Left colon (tissue), 2 donors: ENCODE measurements at places on chromosomes 3 and 15.

DNA sequence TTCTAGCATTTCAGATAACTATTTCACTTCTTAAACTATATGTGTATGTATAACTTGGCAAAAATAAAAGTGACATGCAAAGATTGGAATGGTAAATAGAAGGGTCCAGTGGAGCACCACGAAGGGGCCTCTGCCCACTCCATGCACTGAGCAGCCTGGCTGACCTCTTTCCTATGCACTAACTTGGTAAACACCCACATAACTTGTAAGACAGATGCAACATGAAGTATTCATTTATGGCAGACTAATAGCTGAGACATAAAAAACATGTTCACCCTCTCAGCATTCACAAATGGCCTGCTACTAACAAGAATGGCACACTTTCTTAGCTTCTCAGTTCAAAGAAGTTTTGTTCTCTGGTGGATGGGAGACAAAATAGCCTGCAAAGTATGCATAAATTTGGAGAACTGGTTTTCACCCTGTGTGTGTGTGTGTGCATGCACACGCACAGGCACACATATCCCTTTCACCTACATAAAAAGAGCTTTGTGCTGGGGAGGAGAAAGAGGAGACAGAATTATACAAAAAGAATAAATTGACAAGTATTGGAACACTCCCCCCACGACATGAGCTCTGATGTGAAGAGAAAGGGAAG lies 26.5 kb upstream of the RYK start:
- DNase-seq = no peak

GRCh38 chr3:32797776-32798175 lies 20.0 kb upstream of the TRIM71 start:
- DNase-seq = no peak

GRCh38 chr15:58171476-58172061 lies 33.4 kb downstream of the AQP9 start:
- no peak for DNase-seq

DNA sequence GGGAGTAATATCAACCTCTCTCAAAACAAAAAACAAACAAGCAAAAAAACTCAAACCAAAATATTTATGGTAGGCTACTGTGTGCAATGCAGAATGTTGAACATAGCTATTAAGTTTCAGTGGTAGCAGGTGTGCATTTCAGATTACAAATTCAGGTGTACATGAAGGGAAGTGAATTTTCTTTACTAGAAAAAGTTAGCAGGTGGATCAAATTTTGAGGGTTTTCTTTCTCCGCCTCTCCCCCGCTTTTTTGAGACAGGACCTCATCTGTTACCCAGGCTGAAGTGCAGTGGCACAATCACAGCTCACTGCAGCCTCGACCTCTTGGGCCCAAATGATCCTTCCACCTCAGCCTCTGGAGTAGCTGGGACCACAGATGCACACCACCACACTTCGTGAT lies 109.7 kb upstream of the GOLIM4 start:
- DNase-seq = no peak

- no peak for DNase-seq
Measured at GRCh38 chr3:195005251-195005620, 265.7 kb downstream of the XXYLT1 start.

- DNase-seq = no peak
Measured at GRCh38 chr15:87877114-87877810, 379.3 kb downstream of the NTRK3 start.

GRCh38 chr3:15387171-15387581 lies 40.2 kb downstream of the METTL6 start:
- no peak for DNase-seq

DNA sequence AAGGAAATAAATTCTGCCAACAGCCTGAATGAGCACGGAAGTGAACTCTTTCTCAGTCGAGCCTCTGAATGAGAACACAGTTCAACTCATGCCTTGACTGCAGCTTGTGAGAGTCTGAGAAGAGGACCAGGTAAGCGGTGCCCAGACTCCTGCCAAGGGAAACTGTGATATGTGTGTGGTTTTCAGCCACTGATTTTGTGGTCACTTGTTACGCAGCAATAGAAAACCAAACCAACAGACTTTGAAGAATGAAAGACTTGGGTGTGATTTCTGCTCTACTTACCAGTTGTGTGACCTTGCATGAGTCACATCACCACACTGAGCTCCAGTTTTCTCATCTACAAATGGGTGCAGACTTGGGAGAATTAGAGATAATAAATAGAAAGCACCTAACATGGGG lies 30.6 kb upstream of the FAM107A start:
- DNase-seq = no peak

DNA sequence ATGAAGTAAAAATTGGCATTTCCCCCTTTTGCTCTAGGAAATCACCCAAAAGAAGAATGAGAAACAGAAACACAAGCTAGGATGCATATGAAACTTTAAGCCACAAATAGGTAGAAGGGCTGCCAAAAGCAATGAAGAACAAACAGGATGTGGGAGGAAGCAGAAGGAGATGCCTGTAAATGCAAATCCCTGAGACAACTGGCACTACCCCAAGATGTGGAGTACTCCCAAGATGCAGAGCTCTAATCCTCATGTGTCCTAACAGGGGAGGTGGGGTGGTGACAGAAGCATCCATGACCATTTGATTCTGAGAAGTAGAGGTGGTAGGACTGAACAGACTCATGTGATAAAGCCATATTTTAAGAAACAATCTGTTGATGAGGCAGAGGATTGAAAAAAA lies 31.9 kb upstream of the ZNF280D start:
- DNase-seq = no peak

GRCh38 chr15:58929891-58930416 lies 3.5 kb downstream of the SLTM start:
- no peak for DNase-seq

DNA sequence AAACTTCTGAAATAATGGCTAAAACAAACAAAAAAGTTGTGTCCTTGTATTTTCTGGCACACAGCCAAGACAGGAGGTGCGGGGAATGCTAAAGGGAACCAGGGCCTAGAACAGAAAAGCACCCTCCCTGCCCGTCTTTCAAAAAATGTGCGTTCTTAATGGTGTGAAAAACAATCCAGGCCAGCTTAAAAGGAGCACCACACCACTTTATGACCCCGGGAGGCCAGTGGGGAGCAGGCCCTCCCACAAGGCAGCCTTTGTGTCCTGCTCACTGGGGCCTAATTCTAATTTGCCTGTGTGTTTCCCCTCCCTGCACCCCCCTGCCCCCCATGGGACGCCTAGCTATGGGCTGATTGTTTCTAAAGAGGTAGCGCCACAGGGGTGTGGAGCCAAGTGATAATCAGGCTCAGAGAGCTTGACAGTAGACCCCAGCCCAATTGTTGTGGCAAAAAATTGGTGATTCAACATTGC lies 181.4 kb downstream of the GREM1 start:
- DNase-seq = no peak

DNA sequence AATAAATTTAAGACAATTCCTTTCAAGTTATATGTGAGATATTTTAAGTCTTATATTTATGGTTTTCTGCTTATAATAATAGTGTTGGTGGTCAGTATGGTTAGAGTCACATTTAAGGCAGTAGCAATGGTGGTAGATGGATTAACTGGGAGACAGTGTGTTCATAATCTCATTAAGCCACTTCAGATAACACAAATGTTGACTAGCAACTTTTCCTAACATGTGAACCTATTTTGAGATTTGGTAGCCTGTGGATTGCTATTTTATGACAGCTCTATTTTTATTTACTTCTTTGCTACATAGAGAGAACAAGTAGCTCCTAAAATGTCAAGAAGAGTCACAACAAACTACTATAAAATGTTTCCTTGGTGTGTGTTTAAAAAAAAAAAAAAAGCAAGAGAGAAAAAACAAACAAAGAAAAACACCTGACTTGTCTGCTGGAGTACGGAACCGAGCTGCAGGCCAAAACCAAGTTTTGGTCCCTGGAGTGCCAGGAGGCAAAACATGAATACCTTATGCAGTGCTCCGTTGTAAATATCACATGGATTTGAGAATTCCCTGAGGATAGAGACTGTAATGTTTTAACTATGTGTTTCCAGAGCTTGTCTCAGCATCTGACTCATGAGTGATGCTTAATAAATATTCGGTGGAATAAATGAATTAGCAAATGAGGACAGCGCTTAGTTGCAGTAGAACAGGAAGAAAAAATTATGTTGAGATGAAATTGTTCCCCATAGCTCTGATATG lies 457.1 kb upstream of the ROBO2 start:
- no peak for DNase-seq

DNA sequence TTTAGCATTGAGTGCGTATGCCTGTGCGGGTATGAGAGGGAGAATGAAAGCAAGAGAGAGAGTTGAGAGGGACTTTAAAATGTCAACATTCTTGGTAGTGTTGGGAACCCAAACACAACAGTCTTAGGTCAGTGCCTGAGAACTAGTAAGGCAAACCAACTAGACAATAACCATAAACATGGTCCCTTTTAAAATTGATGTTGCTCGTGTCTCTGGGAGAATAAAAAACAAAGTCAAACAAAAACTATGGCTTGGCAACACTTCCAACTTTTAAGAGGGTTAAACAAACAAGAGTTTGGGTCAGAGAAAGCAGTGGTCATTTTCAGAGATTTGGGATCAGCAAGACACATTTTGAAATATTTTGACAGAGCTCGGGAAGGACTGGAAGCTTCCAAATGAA lies 146.7 kb upstream of the THBS1 start:
- DNase-seq = no peak

DNA sequence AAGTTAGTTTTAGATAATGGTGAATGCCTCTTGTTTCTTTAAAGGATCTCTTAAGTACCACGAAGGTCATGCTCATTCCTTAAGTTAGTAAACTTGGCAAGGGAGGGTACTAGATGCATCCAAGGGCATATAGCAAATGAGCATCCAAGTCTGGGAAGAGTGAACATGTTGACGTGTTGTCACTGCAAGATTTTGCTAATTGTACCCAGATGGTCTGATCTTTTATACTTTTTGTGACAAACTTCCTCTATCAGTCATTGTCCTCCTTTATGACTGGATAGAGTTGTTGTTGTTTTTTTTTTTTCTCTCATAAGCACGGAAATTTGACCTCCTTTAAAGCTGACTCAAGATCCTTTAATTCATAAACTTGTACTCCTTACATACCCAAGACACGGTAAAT lies 121.3 kb downstream of the CHST2 start:
- no peak for DNase-seq

GRCh38 chr3:38102444-38102814 lies 34.5 kb downstream of the ACAA1 start:
- no peak for DNase-seq

GRCh38 chr3:170660139-170660538 lies 74.3 kb upstream of the SLC7A14 start:
- DNase-seq = peak; percentile 7

- no peak for DNase-seq
Measured at GRCh38 chr3:86951322-86951721, 39.6 kb downstream of the VGLL3 start.

DNA sequence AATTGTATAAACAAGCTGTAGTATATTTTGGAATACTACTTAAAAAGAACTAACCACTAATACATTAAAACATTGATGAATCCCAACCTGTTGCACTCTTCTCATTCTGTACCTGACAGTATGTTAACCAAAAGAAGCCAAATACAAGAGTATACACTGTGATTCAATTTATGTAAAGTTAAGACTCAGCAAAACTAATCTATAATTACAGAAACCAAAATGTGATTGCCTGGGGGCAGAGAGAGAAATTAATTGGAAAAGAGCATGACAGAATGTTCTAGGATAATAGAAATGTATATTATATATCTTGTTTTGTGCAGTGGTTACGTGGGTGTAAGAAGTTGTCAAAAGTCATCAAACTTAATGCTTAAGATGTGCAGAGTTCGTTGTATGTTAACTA lies 31.1 kb downstream of the PIK3CA start:
- DNase-seq = no peak

DNA sequence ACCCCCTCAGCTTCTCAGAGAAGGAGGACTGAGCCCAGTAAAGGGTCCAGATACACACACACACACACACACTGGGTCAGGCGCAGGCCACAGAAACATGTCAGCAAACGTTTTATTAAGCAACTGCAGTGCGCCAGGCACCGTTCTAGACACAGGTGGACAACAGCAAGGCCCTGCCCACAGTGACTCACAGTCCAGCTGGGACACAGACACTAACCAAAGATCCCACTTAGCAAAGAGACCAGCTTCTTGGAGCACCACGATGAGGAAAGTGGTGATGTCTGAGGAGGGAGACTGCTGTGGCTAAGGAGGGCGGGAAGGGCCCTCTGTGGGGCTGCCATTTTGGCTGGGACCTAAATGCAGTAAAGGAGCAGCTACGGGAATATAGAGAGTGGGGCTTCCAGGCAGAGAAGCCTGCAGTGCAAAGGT lies 2.8 kb upstream of the VILL start:
- DNase-seq = peak; percentile 62

DNA sequence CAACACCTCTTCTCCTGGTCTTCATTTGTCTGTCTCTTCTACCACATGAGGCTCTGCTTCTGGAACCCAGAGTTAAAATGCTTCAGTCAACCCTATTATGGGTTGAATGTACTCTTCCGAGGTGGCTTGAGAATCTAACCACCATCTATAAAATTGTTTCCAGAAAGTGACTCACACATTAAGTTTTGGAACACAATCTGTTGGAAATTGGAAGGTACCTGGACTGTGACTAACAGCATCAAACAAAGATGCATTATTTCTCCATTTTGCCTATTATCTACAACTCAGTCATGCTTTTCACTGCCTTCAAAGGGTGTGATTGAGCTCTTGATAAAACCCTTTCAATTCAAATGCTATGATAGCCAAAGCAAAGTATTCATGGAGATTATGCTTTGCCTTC lies 499.0 kb upstream of the SEMA6D start:
- no peak for DNase-seq

GRCh38 chr3:18724456-18724855 lies 299.3 kb upstream of the SATB1 start:
- no peak for DNase-seq

DNA sequence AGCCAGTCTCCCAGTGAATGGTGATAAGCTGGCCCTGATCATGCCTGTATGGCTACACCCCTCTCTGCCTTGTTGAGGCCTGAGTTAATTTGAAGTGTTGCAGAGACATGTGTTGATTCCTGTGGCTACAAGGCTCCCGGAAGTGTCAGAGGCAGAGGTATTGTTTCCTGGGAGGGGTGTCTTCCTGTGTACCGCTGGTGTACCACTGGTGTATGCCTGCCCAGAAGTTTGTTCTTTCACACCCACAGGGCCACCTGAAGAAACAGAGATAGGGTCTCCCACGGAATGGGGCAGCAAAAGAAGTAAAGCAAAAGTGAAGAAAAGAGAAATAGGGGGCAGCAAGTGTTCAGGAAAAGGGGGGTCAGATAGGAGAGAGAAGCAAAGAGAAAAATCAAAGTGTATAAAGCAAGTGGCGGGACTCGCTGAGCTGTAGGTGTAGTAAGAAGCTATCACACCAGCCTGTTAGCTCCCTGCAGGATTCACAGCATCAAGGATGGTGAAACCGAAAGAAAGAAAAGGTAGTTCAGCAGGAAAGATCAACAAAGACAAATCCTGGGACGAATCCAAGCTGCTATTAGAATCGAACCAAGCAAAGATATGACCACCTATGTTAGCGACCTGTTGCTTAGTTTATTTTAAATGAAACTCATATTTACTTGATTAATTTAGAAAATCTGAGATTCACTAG lies 36.6 kb upstream of the CD47 start:
- DNase-seq = peak; percentile 32
